ENCODE measurements at places on chromosomes 7 and 10. TPM values are rescaled to one million over a fixed set of nuclear protein-coding genes. Genes with fewer than 3 reads are reported as not detected.

GRCh38 chr7:152176797-152177196, 151.3 kb downstream of the GALNT11 start:
- no peak overlapping the region for H3K27ac ChIP-seq
- no peak for DNase-seq
- peaks cover 17% of the 10 kb centered on the region for H3K4me1 ChIP-seq
- H3K36me3 ChIP-seq: peaks cover 23% of the 10 kb centered on the region

- no peaks in the 10 kb centered on the region for H3K27me3 ChIP-seq
- no peaks in the 10 kb centered on the region for H3K4me1 ChIP-seq
- peaks cover 2% of the 10 kb centered on the region for H3K36me3 ChIP-seq
- no peak overlapping the region for H3K27ac ChIP-seq
Observed at GRCh38 chr7:42445691-42446090, 208.7 kb upstream of the GLI3 start.

- H3K36me3 ChIP-seq: peaks cover 9% of the 10 kb centered on the region
- no peaks in the 10 kb centered on the region for H3K4me1 ChIP-seq
- DNase-seq: no peak
- H3K27me3 ChIP-seq: no peaks in the 10 kb centered on the region
- H3K4me3 ChIP-seq: no peak overlapping the region
- no peak overlapping the region for H3K27ac ChIP-seq
Observed at GRCh38 chr10:18606051-18606695, 45.2 kb downstream of the NSUN6 start.

DNA sequence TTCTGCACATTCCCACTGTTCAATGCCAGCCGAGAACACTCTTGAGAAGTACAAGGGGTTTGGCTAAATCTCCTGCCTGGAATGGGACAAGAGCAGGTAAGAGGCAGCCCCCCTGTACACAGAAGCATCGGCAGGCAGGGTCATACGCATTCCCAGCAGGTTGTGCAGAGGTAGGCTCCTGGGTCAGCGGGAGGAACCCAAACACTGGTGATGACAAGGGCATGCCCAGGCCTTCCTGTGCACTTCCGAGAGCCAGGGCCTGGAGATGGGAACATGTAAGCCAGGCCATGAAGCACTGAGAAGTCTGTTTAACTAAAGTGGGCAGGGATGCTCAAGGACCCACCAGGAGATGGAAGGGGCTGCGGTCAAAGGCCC, 130.3 kb upstream of the CHST15 start:
- H3K27me3 ChIP-seq: peaks cover 20% of the 10 kb centered on the region
- H3K4me1 ChIP-seq: peaks cover 9% of the 10 kb centered on the region
- H3K36me3 ChIP-seq: no peaks in the 10 kb centered on the region
- H3K27ac ChIP-seq: no peak overlapping the region
- H3K4me3 ChIP-seq: no peak overlapping the region
- DNase-seq: no peak

DNA sequence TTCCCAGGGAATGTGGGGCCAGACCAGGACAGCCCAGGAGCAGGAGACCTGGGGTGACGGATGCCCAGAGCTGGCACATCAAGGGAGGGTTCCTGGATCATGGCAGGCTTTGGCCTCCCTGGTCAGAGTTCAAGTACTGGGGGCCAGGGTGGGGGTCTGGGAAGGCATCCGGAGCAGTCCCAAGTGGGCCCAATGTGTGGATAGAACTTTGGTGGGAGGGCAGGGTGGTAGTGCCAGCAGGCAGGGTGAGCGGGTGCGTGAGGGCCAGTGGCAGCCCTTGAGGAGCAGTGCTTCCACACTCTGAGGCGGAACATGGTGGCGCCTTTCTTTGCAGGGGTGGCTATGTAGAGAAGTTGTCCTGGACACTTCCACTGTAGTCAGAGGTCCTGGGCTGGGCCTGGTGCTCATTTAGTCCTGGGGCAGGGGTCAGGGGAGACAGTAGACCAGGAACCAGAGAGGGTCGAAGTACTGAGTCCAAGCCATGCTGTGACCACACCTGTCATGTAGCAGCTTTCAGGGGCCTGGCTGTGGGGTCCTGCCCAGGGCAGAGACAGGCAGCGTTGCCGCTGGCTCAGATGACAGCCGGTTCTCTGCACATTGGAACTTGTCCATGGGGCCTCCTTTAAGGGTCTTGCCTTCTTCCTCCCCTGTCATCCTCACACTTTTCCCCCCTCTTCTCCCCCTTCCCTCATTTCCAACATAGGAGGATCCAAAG, 22.2 kb upstream of the CSGALNACT2 start:
- no peak overlapping the region for H3K4me3 ChIP-seq
- peaks cover 8% of the 10 kb centered on the region for H3K4me1 ChIP-seq
- no peaks in the 10 kb centered on the region for H3K27me3 ChIP-seq
- no peaks in the 10 kb centered on the region for H3K36me3 ChIP-seq

DNA sequence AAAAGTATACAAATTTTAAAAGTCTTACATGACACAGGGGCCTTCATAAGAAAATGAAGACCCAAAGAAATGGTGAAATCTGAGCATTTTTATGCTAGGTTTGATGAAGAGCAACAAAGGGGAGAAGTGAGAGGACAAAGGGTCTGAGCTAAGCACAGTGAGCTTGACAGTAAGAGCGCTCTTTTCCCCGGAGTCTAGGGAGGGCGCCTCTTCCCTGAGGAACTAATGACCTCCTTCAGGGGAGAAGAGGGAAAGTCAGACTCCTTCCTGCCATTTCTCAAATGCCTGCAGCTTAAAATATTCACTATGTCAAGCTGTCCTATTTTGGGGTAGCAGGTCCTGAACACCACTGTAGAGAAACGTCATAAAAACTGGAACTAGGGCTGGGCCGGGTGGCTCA, 18.1 kb upstream of the PAXIP1 start:
- H3K4me1 ChIP-seq: no peaks in the 10 kb centered on the region
- H3K27ac ChIP-seq: no peak overlapping the region
- DNase-seq: no peak
- H3K27me3 ChIP-seq: peaks cover 22% of the 10 kb centered on the region
- H3K36me3 ChIP-seq: no peaks in the 10 kb centered on the region

- no peak overlapping the region for H3K4me3 ChIP-seq
- no peak overlapping the region for H3K27ac ChIP-seq
- H3K4me1 ChIP-seq: no peaks in the 10 kb centered on the region
- no peak for DNase-seq
- peaks cover 2% of the 10 kb centered on the region for H3K36me3 ChIP-seq
Observed at GRCh38 chr7:98826387-98826786, 43.4 kb downstream of the TMEM130 start.

GRCh38 chr10:102368077-102368476, 27.4 kb upstream of the NFKB2 start:
- H3K4me3 ChIP-seq: no peak overlapping the region
- H3K27me3 ChIP-seq: no peaks in the 10 kb centered on the region
- no peak overlapping the region for H3K27ac ChIP-seq
- no peaks in the 10 kb centered on the region for H3K4me1 ChIP-seq
- no peak for DNase-seq

ANXA8L1 gene
- not detected for total RNA-seq

- H3K36me3 ChIP-seq: no peaks in the 10 kb centered on the region
- no peaks in the 10 kb centered on the region for H3K4me1 ChIP-seq
- H3K4me3 ChIP-seq: no peak overlapping the region
- H3K27ac ChIP-seq: no peak overlapping the region
- H3K27me3 ChIP-seq: peaks cover 31% of the 10 kb centered on the region
Observed at GRCh38 chr7:3641582-3641981, 340.5 kb downstream of the SDK1 start.

GRCh38 chr10:504121-504611, 185.3 kb downstream of the DIP2C start:
- peaks cover 19% of the 10 kb centered on the region for H3K4me1 ChIP-seq
- H3K36me3 ChIP-seq: no peaks in the 10 kb centered on the region
- H3K27ac ChIP-seq: no peak overlapping the region
- peaks cover 21% of the 10 kb centered on the region for H3K27me3 ChIP-seq

- H3K36me3 ChIP-seq: no peaks in the 10 kb centered on the region
- H3K27ac ChIP-seq: no peak overlapping the region
- H3K4me3 ChIP-seq: no peak overlapping the region
- peaks cover 24% of the 10 kb centered on the region for H3K27me3 ChIP-seq
- DNase-seq: no peak
Observed at GRCh38 chr10:104250371-104250770, 4.3 kb upstream of the GSTO1 start.

GRCh38 chr7:116522247-116522646, 2.6 kb upstream of the CAV1 start:
- no peak overlapping the region for H3K4me3 ChIP-seq
- peaks cover 64% of the 10 kb centered on the region for H3K27me3 ChIP-seq

NEUROD6 gene
- not detected for total RNA-seq

DNA sequence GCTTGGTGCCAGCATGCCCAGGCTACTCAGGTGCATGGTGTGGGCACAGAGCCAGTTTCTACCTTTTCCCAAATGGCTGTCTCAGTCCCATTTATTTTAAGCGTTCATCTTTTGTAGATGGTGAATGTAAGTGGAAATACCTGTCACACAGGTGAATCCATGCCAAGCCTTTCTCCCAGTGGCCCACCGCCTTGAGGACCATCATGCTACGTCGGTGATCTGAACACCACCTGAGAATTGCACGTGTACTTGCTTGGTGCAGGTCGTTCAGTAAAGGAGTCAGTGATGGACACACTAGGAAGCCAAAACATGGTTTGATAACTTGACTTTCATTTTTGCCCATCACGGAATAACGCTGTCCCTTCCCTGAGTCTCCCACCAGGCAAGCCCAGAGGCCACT, 666.7 kb upstream of the FOXK1 start:
- peaks cover 30% of the 10 kb centered on the region for H3K27me3 ChIP-seq
- no peak overlapping the region for H3K27ac ChIP-seq
- no peak overlapping the region for H3K4me3 ChIP-seq

DNA sequence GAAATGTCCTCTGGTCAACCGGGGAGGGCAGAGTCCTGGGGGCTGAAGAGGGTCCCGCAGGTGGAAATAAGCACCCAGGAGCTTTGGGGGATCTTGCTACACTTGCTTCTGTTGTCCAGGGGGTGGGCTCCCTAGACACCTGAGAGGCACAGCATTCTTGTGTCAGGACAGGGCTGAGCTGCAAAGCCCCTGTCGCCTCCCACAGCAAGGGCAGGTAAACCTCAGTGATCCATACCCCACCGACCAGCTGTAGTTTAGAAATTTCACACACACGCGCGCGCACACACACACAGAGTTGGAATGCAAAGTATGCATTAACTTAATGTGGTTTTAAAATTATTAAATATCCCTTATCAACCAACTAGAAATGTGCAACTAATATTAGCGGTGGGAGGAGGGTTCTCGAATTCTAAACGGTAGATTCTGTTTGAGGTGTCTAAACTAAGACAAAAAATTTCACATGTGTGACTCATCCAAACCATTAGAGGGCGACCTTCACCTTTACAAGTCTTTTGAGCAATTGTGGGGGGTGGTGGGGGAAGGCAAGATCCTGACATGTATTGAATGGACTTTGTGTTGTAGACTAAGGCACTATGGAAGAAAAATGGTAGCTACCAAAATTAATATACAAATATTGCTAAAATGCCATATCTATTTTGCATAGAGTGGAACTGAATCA, 34.3 kb upstream of the PTF1A start:
- H3K36me3 ChIP-seq: peaks cover 2% of the 10 kb centered on the region
- DNase-seq: no peak
- H3K27me3 ChIP-seq: peaks cover 58% of the 10 kb centered on the region
- no peak overlapping the region for H3K4me3 ChIP-seq
- H3K27ac ChIP-seq: no peak overlapping the region

MOGAT3 gene
- total RNA-seq: not detected

- H3K4me3 ChIP-seq: no peak overlapping the region
Observed at GRCh38 chr7:13801669-13802068, 187.8 kb downstream of the ETV1 start.

SYT15 gene
- 1.0 TPM for total RNA-seq

AQP1 gene
- total RNA-seq: 0.83 TPM

GRCh38 chr7:3670898-3671297, 369.8 kb downstream of the SDK1 start:
- H3K4me3 ChIP-seq: no peak overlapping the region
- no peaks in the 10 kb centered on the region for H3K36me3 ChIP-seq
- H3K27ac ChIP-seq: no peak overlapping the region
- peaks cover 8% of the 10 kb centered on the region for H3K4me1 ChIP-seq
- H3K27me3 ChIP-seq: peaks cover 32% of the 10 kb centered on the region

GRCh38 chr7:111711426-111712065, 149.3 kb upstream of the IMMP2L start:
- H3K27me3 ChIP-seq: peaks cover 15% of the 10 kb centered on the region
- no peaks in the 10 kb centered on the region for H3K36me3 ChIP-seq
- H3K4me1 ChIP-seq: no peaks in the 10 kb centered on the region
- no peak overlapping the region for H3K27ac ChIP-seq
- DNase-seq: no peak

- peaks cover 35% of the 10 kb centered on the region for H3K4me1 ChIP-seq
- peaks cover 7% of the 10 kb centered on the region for H3K36me3 ChIP-seq
- DNase-seq: no peak
- H3K4me3 ChIP-seq: no peak overlapping the region
Observed at GRCh38 chr7:130973637-130974036, 239.6 kb upstream of the KLF14 start.

OR2AE1 gene
- not detected for total RNA-seq

DNA sequence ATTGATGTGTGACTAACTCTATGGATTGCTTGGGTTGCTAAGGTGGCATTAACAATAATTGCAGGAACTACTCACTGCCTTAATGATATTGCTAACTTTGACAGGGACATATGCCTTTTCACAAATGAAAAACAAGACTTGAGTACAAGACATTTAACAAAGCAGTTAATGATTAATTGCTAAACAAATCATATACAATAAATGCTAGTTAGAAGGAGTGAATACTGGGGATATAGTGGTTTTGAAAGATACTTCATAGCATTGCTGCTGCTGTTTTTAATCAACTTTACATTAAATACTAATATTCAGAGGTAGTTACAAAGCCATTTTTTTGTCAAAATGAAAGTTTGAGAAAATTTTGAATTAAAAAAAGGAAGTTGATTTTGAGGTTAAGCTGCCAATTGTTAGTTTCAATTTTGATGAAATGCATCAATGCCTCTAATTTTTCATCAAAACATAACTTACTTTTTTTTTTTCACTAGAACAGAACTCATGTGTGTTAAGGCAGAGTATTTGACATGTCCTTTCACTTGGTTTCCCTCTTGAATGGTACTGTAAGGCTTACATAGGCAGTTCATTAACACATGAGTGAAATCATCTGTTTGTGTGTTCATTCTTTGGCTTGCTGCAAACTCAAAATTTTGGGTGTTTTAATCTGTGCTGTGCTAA, 106.2 kb upstream of the SEMA3D start:
- H3K4me1 ChIP-seq: no peaks in the 10 kb centered on the region
- H3K4me3 ChIP-seq: no peak overlapping the region
- no peak overlapping the region for H3K27ac ChIP-seq
- no peaks in the 10 kb centered on the region for H3K36me3 ChIP-seq

GPR22 gene
- not detected for total RNA-seq

DNA sequence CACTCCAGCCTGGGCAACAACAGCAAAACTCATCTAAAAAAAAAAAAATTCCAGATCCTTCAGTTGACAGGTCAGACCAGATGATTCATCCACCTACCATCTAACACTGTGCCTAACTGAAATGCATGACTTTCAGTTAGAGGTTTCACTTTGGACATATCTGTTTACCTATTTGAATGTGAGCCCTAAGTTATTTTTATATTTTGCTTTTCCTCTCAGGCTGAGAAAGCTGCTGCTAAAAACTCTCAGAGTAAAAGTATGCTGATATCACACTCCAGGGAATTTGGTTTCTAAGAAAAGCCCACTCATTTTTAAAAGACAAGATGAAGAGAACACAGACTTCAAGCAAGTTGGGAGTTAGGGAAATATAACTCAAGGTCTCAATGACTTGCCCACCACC, 126.0 kb downstream of the SGMS1 start:
- no peak overlapping the region for H3K4me3 ChIP-seq
- DNase-seq: no peak
- H3K27me3 ChIP-seq: no peaks in the 10 kb centered on the region

SPDYE1 gene
- total RNA-seq: 0.18 TPM

- peaks cover 26% of the 10 kb centered on the region for H3K27me3 ChIP-seq
- H3K36me3 ChIP-seq: peaks cover 2% of the 10 kb centered on the region
- H3K27ac ChIP-seq: no peak overlapping the region
- no peaks in the 10 kb centered on the region for H3K4me1 ChIP-seq
Observed at GRCh38 chr7:27080844-27081436, 14.9 kb downstream of the HOXA1 start.
